Psoas muscle (tissue), 8 donors: ENCODE measurements at places on chromosomes 5 and 9. TPM values are rescaled to one million over a fixed set of nuclear protein-coding genes. Genes with fewer than 3 reads are reported as not detected.

Gene PDE6A
- 0.04 TPM for total RNA-seq

Gene SLC34A3
- not detected for total RNA-seq

Gene FOXD4L5
- 0.08 TPM for total RNA-seq

Gene ORM2
- total RNA-seq, result not detected

Gene GHR
- total RNA-seq, result 31.4 TPM

Gene ANKRD55
- total RNA-seq, result not detected

Gene DNAH5
- total RNA-seq, result 0.08 TPM

GRCh38 chr5:138872841-138873465, 2.2 kb downstream of the LRRTM2 start:
- no peaks in the 10 kb centered on the region for H3K36me3 ChIP-seq
- H3K4me1 ChIP-seq, result peaks cover 48% of the 10 kb centered on the region
- no peak for DNase-seq
- H3K27ac ChIP-seq, result no peak overlapping the region
- no peaks in the 10 kb centered on the region for H3K27me3 ChIP-seq
- H3K4me3 ChIP-seq, result no peak overlapping the region

DNA sequence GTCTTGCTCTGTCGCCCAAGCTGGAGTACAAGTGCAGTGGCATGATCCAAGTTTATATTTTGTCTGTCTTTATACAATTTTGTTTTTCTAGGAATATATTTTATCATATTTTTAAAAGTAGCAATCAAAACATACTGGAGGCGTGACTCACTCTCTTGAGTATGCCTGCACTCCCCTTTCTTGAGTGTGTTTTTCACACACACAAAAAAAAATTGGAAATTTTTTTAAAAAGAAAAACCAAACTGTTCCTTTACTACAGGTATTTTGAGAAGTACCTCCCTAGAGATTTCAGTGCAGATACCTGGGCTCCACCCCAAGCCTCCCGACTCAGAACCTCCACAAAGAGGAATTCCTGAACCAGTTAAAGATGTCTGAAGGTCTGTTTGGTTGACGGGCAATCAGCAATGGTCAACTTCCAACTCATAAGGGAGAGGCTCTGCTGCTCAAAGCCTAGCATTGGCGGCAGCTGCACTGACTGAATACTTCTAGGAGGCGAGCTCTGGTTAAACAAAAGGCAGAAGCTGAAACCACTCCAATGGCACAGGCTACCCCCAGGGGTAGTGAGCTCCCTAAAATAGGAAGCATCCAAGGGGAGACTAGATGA, 27.4 kb downstream of the PDE6A start:
- no peaks in the 10 kb centered on the region for H3K27me3 ChIP-seq
- H3K4me1 ChIP-seq, result peaks cover 12% of the 10 kb centered on the region
- DNase-seq, result no peak
- no peak overlapping the region for H3K4me3 ChIP-seq
- no peaks in the 10 kb centered on the region for H3K36me3 ChIP-seq

DNA sequence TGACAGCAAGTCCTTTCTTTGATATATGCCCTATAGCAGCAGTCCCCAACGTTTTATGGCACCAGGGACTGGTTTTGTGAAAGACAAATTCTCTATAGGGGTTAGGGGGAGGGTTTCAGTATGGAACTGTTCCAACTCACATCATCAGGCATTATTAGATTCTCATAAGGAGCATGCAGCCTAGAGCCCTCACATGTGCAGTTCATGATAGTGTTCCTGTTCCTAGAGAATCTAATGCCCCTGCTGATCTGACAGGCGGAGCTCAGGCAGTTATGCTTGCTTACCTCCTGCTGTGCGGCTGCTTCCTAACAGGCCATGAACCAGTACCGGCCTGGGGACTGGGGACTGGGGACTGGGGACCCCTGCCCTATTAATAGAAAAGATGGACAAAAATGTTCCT, 2.7 kb upstream of the RAPGEF6 start:
- peaks cover 23% of the 10 kb centered on the region for H3K4me1 ChIP-seq
- no peak overlapping the region for H3K27ac ChIP-seq
- H3K4me3 ChIP-seq, result no peak overlapping the region
- peaks cover 4% of the 10 kb centered on the region for H3K36me3 ChIP-seq

- H3K4me3 ChIP-seq, result no peak overlapping the region
- no peaks in the 10 kb centered on the region for H3K27me3 ChIP-seq
- no peak overlapping the region for H3K27ac ChIP-seq
- DNase-seq, result no peak
Measured at GRCh38 chr5:34474573-34475021, 181.5 kb upstream of the RAI14 start.

DNA sequence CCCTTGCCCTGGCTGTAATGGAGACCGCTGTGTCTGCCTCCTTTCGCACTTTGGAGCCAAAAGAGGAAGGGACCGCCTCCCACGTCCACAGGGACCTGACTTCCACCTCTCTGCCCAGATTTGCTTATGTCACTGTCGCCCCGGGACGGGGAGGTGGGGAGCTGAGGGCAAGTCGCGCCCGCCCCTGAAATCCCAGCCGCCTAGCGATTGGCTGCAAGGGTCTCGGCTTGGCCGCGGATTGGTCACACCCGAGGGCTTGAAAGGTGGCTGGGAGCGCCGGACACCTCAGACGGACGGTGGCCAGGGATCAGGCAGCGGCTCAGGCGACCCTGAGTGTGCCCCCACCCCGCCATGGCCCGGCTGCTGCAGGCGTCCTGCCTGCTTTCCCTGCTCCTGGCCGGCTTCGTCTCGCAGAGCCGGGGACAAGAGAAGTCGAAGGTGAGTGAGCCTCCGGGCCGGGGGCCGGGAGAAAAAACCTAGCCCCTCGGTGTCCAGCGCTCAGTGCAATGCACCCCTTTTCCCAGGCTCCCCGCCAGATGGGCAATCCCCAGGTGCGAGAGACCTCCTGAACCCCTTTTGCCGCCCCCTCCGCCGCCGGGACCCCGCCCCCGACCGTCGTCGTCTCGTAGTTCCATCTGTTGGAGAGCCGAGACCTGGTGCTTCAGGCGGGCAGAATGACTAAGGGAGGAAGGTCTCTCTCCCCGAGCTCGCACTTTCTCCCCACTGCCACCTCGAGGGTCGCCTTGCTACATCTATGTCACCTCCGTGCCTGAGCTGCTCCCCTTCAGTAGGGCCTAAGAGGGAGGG, at the start of gene GPX3:
Gene GPX3 (plus strand): TSS at position 288 of the 807 bp plus-strand sequence. CDS start 64 bp downstream, at position 352.
- peaks cover 50% of the 10 kb centered on the region for H3K4me1 ChIP-seq
- H3K4me3 ChIP-seq, result peak within 1 kb of the TSS; percentile 98
- peaks cover 11% of the 10 kb centered on the region for H3K36me3 ChIP-seq

DNA sequence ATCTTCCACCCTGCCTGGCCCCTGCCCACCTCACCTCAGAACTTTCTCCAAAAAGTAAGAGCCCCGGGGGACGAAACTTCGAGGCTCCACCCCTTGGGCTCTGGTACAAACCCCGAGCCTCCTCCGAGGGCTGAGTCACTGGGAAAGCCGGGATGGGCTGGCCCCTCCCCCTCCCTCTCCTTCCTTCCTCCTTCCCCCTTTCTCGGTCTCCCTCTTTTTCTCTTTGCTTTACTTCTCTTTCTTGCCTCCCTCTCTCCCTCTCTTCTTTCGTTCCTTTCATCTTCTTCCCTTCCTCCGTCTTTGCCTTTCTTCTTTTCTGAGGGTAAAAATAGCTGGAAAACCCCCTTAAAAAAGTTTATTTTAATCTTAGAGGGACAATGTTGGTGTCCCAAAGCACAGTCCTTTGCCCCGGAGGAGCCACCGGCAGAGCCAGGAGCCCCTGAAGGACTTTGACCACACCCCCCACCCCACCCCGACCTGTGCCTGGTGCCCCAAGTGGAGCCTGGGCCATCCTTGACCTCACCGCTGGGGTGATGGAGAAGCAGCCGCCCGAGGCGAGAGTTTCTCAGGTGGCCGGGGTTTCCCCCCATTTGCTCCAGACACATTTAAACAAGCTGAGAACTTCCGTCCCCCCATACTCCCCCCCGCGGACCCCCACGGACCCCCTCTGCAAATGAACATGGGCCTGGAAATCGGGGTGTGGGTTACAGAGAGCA, 5.7 kb upstream of the NOTCH1 start:
- no peaks in the 10 kb centered on the region for H3K36me3 ChIP-seq
- no peak overlapping the region for H3K27ac ChIP-seq
- H3K27me3 ChIP-seq, result no peaks in the 10 kb centered on the region
- H3K4me1 ChIP-seq, result peaks cover 21% of the 10 kb centered on the region
- peak; percentile 74 for DNase-seq

DNA sequence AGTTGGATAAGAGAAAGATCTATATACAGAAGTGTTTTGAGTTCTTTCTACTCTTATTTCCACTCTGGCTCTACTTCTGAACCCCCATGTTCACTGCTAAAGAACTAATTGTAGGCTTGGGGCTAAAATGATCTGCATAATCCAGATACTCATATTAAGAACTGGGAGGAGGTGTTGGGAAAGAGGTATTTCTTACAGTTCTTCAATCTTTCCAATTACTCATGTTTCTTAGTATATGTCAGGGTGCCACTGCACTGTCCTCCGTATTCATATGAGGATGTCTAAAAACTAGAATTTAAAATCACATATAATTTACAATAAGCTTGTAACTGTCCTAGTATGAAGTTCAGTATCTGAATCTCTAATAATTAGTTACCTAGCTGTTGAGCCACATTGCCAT, 12.7 kb downstream of the NIPBL start:
- H3K27me3 ChIP-seq, result no peaks in the 10 kb centered on the region
- DNase-seq, result no peak

- H3K4me1 ChIP-seq, result no peaks in the 10 kb centered on the region
- DNase-seq, result no peak
- H3K36me3 ChIP-seq, result no peaks in the 10 kb centered on the region
- no peak overlapping the region for H3K27ac ChIP-seq
Measured at GRCh38 chr9:6869081-6869948, 111.5 kb downstream of the KDM4C start.

- DNase-seq, result no peak
- H3K27ac ChIP-seq, result peak overlapping the region; percentile 70
- peaks cover 30% of the 10 kb centered on the region for H3K4me1 ChIP-seq
- peak overlapping the region; percentile 8 for H3K4me3 ChIP-seq
- H3K27me3 ChIP-seq, result no peaks in the 10 kb centered on the region
- H3K36me3 ChIP-seq, result no peaks in the 10 kb centered on the region
Measured at GRCh38 chr5:124888622-124889485, 142.4 kb upstream of the ZNF608 start.

DNA sequence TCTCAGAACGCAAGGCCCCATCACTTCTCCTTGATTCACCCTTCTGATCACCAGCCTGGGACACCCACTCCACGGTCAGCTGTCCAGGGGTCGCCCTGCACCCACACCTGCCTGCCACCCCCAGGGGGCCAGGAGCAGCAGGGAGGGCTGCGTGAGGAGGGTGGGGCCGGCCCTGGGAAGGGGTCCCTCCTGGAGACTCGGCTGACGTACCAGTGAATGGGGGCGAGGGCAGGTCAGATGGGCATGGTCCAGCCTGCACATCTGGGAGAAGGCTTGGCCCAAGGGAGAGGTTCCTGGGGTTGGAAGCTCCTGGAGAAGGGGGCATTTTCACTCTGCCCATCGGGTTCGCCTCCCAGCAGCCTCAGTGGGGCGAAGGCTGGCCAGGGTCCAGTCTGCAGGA, 21.8 kb upstream of the SARDH start:
- no peaks in the 10 kb centered on the region for H3K36me3 ChIP-seq
- H3K4me1 ChIP-seq, result no peaks in the 10 kb centered on the region
- H3K27ac ChIP-seq, result no peak overlapping the region

DNA sequence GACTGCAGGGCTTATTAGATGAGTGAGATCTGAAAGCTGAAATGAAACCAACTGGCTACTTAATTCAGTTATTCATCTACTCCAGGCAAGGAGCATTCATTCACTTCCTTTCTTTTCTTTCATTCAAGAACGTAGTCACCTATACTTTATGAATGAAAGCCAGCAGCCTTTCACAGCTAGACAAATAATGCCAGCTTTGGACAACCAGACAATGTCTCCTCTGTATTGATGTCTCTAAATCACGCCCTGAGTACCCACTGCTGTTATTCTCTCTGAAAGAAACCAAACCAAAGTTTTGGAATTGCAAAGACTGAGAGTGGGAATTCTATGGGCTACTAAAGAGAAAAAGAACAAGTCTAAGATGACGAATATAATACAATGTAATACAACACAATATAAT, 121.2 kb upstream of the PTPN3 start:
- H3K27me3 ChIP-seq, result no peaks in the 10 kb centered on the region
- no peak for DNase-seq

- no peak for DNase-seq
- H3K27ac ChIP-seq, result peak overlapping the region; percentile 82
- no peaks in the 10 kb centered on the region for H3K27me3 ChIP-seq
- H3K4me3 ChIP-seq, result peak overlapping the region; percentile 86
- H3K36me3 ChIP-seq, result no peaks in the 10 kb centered on the region
- peaks cover 24% of the 10 kb centered on the region for H3K4me1 ChIP-seq
Measured at GRCh38 chr5:159206818-159207217, 2.5 kb downstream of the RNF145 start.

GRCh38 chr5:1415059-1415425, 30.2 kb downstream of the SLC6A3 start:
- no peak overlapping the region for H3K27ac ChIP-seq
- peak; percentile 7 for DNase-seq
- H3K4me3 ChIP-seq, result no peak overlapping the region
- H3K36me3 ChIP-seq, result no peaks in the 10 kb centered on the region
- peaks cover 11% of the 10 kb centered on the region for H3K27me3 ChIP-seq

GRCh38 chr5:66739951-66740350, 143.8 kb downstream of the MAST4 start:
- H3K27me3 ChIP-seq, result no peaks in the 10 kb centered on the region
- H3K27ac ChIP-seq, result no peak overlapping the region
- no peak overlapping the region for H3K4me3 ChIP-seq

DNA sequence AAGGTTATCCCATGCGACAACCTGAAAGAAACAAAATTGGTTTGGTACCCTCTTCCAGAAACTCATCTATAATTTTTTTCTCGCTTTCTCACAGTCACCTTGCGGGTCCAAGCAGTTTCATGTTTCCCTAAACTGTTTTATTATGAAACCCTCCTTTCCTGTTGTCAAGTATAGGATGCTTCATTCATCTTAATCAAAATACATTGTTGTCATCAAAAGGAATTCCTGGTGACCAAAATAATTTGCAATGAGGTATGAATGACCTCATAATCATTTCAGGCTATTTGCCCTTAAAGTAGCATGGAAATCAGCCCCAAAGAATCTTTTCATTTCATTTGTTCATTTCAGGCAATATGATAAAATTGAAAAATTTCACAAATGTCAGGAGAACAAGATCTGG, 503.0 kb downstream of the SPATA31D1 start:
- H3K36me3 ChIP-seq, result no peaks in the 10 kb centered on the region
- H3K4me3 ChIP-seq, result no peak overlapping the region
- no peaks in the 10 kb centered on the region for H3K27me3 ChIP-seq
- DNase-seq, result no peak
- no peak overlapping the region for H3K27ac ChIP-seq
- H3K4me1 ChIP-seq, result peaks cover 25% of the 10 kb centered on the region
